ENCODE measurements at places on chromosomes 16 and 17. TPM values are rescaled to one million over a fixed set of nuclear protein-coding genes. Genes with fewer than 3 reads are reported as not detected.

- DNase-seq: no peak
Observed at GRCh38 chr16:75590920-75591843, 25.0 kb downstream of the GABARAPL2 start.

DNA sequence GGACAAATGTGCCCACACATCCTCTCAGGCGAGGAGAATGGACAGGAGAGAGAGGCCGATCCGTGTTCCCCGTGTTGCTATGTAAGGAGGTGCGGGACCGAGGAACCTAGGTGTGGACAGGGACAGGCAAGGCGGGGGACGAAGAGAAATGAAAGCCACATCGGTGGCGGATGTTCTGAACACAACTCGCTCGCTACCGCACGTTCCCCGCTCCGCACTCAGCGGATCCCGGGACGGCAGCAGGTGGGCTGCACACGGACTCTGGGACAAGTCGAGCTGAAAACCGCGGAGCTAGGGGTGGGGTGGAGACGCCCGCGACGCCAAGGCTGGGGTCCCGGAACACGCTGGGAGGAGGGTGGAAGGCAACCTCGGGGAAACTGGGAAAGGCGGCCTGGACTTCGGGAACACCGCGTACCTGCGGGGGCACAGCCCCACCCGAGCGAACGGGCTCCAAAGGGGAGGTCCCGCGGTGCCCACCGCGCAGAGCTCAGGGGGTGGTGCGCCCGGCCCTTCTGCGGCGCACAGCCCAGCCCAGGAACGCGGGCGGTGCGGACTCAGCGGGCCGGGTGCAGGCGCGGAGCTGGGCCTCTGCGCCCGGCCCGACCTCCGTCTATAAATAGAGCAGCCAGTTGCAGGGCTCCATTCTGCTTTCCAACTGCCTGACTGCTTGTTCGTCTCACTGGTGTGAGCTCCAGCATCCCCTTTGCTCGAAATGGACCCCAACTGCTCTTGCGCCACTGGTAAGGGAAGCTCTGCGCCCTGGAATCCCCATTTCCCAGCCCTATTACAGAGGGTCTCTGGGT lies at the start of gene MT1E:
Gene MT1E, plus strand, starts transcription at position 642 of the 803 bp plus-strand sequence. Its CDS starts 71 bp downstream, at position 713.
- DNase-seq: no peak

SLC5A11 gene
- total RNA-seq: not detected

GRCh38 chr16:68406458-68407152 lies 41.7 kb downstream of the SMPD3 start:
- DNase-seq: no peak

DNA sequence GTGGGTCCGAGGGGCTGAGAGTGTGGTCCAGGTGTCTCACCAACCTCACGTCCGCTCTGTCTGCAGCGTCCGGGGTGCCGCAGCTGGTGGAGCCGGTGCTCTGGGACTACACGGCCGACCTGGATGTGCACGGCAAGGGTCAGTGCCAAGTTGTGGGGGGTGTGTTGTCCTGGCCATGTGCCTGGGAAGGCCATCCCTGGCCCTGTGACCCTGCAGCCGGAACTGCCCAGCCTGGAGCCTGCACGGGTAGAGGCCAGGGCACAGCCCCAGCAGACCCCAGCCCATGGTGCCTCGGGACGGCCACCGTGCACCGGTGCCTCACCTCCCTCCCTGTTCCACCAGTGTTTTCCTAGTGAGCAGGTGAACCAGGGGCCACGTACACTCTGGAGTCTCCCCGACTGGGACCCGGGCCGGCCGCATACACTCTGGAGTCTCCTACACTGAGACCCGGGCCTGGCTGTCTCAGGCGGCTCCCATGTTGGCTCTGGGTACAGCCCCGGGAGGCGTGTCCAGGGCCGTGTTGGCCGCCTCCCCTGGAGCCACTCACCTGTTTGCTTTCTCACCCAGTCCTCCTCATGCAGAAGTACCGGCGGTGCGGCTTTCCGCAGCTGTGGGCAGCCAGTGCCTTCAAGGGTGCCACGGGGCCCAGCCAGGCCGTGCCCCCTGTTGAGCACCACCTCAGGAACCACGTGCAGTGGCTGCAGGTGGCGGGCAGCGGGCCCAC lies 13.8 kb downstream of the CYBC1 start:
- no peak for DNase-seq

BLMH gene
- total RNA-seq: 67.0 TPM

- DNase-seq: no peak
Observed at GRCh38 chr16:81713796-81714195, 65.3 kb upstream of the PLCG2 start.

Data from osteocyte (in vitro differentiated cells).